ENCODE measurements at places on chromosomes 11 and 22.

DNA sequence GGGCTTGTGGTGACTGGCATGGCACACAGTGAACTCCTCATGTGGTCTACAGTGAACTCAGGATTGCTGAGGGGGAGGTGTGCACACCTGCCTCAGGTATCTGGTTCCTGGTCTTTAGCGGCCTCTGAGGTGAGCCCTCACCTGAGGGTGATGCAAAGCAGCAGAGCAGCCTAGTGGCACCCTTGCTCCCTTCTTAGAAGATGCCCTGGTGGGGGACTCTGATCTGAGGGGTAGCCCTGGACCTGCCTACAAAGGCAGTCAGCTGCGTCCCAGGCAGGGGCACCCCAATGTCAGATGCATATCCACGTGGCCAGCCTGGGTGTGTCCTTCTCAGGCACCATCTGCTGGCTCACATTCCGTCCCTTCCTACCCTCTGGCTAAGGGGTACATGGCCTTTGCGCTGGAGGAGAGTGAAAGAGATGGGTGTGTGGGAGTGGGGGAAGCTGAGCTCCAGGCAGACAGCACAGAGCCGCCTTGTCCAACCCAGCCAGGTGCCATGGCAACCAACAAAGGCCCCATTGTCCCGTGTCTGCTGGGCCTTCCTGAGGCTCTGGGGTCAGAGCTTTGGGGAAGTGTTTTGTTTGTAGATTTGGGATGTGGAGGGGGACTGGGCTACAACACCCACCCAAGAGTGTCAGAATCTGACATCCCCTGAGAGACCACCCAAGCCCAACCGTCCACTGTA lies 5.8 kb downstream of the PLEKHB1 start:
- no peak for DNase-seq

- no peak for DNase-seq
These were observed 796 bp upstream of the YIF1A start for GRCh38 chr11:66289548-66290329.

DNA sequence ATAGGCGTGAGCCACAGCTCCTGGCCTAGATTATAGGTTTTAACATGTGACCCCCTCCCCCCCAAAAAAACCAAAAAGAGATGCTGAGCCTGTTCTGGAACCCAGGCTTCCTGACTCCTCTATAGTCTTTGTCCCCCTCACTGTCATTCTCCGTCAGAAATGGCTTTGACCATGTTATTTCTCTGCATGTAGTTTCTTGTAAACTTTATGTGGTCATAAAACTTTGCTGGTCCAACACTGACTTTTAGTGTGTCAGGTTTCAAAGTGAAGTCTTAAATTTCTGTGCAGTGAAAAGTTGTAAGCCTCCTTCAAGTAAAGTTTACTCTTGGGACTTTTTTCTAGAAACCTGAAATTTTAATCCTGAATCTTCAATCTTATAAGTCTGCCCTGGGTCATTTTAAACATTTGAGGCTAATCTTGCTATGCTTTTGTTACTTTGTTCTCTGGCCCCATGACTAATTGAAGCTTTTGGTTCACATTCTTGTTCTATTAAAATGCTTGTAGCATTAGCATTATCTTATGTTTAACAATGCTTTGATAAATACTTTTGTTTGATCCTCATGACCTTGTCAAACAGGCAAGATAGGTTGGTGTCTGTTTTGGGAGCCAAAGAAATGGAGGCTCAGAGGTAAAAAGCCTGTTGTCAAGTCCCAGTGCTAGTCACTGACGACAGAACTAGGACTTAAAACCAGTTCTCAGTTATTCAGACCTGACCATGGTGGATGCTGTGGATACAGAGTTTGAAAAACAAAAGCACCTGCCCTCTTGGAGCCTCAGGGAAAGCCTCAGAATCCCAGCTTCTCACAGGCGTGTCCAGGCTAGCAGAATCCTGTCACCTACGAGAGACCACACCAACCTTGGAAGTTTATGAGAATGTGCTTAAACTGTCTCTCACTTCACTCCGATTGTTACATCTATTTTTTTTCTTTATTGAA lies 87.7 kb upstream of the HORMAD2 start:
- DNase-seq: no peak

- DNase-seq: no peak
These were observed 22.1 kb downstream of the STIM1 start for GRCh38 chr11:3877364-3878257.

DNA sequence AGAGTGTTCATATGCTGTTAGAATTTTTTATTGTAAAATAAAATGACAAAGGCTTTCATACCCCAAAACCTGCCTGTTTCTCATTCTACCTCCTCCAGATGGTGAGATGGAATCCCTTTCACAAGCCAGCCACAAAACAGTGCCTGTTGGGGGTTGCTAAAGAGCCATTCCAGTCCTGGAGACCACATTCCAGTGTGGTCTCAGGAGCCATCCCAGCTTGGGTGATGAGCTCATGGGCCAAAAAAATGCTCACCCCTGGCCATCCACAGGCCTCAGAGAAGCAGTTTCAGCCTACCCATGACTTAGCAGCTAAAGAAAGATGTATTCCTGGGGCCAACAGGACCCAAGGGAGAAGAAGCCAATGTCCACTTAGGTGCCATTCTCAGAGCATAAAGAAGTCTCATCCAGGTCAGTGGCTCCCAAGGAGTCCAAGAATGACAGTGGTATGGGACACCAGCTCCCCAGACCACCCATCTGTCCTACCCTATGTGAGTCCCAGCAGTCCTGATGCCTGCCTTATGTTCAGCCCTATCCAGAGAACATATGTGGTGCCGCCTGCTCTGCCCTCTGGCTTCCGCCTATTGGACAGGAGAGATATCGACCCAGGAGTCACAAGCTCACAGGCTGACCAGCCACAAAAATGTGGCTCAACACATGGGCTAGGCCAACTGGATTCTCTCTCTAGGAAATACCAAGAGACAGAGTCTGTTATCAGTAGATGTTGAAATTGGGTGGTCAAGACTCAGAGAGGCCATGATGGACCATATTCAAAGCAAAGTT lies 26.4 kb downstream of the C11orf91 start:
- no peak for DNase-seq

GRCh38 chr11:46133119-46133518 lies 11.9 kb upstream of the PHF21A start:
- DNase-seq: no peak

GRCh38 chr11:115769891-115770290 lies 265.7 kb upstream of the CADM1 start:
- DNase-seq: no peak

DNA sequence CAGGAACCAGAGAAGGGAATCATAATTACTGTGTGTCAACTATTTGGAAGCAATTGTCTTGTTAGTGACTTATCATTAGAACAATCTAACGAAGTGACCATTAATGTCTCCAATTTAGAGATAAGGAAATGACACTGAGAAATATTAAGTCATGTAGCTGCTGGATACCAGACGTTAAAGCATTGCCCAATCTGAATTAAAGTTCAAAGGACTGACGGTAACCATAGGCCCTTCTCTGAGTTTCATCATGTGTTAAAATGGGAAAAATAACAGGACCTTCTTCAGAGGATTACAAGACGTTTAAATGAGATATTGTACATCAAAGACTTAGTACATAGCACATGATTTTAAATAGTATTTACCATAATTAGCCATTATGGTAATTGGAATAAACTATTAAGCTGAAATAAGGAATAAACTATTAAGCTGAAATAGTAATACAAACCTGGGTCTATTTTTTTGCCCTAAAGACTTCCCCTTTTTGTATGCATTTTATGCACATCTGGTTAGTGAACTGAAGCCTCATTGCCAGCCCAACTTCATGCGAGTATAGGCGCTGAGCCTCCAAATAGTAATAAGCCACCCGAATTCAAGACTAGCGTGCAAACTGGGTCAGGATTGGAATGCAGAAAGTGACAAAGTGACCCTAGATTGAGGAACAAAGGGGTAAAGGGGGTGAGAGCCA lies 41.0 kb downstream of the GLYATL1 start:
- DNase-seq: no peak

DNA sequence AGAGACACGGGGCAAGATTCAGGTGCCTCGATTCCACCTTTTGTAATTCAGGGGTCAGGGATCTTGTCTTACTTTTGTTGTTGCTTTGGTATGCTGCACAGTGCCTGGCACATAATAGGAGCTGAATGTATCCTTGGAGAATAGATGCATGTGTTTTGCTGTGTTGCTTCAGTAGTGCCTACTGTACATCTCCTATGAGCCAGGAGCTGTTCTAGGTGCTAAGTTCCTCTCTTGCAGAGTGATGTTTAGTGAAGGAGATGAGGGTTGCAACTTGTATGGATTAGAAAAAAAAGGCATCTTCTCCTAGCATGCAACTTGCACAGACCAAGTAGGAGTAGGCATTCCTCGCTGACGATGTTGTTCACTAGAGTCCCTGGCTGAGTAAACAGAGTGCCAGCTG lies 555.4 kb downstream of the NTM start:
- no peak for DNase-seq

DNA sequence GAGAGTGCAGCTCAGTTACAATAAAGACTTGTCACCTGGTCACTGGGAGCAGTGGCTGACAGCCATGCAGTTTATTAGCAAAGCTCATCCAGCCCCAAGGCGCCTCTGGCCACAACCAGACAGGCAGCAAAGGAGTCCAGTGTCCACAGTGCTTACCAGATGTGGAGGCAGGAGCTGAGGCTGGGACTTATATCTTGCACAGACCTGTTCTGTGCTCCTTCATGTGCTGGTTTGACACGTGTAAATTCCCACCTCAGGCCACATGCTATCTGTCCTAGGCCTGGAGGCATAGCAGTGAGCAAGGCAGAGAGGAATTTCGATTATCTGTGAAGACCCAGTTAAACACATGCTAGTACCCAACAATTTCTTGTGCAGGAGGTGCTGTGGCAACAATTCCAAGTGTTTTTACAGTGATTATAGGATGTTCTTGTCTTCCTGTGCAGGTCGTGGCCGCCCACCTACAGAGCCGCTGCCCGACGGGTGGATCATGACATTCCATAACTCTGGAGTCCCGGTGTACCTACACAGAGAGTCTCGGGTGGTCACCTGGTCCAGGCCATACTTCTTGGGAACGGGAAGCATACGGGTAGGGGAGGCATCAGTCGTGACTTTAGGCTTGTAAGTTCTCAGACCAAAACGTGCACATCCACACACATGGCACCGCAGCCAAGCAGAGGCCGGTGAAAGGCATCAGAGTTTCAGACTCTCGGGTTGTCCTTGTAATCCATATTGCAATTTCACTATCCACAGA lies 9.4 kb downstream of the DGCR8 start:
- no peak for DNase-seq

GRCh38 chr11:115578275-115578674 lies 74.1 kb upstream of the CADM1 start:
- DNase-seq: no peak

DNA sequence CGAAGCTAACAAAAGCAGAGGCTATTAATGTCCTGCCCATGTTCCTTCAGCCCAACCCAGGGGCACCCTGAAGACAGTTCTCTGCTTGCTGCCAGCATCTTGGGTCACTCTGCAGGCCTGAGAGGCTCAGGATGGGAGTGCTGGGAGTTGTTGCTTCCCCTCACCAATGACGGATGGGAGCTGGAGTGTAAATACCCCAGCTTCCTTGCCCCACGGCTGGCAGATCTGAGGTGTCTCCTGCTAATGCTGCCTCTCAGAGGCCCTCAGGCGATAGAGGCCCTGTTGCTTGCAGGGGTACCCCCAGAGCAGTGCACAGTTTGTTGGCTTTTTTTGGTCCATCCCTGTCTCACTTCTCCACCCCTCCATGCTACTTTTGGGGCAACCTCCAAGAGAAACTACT lies 32.9 kb downstream of the IFT27 start:
- DNase-seq: no peak

DNA sequence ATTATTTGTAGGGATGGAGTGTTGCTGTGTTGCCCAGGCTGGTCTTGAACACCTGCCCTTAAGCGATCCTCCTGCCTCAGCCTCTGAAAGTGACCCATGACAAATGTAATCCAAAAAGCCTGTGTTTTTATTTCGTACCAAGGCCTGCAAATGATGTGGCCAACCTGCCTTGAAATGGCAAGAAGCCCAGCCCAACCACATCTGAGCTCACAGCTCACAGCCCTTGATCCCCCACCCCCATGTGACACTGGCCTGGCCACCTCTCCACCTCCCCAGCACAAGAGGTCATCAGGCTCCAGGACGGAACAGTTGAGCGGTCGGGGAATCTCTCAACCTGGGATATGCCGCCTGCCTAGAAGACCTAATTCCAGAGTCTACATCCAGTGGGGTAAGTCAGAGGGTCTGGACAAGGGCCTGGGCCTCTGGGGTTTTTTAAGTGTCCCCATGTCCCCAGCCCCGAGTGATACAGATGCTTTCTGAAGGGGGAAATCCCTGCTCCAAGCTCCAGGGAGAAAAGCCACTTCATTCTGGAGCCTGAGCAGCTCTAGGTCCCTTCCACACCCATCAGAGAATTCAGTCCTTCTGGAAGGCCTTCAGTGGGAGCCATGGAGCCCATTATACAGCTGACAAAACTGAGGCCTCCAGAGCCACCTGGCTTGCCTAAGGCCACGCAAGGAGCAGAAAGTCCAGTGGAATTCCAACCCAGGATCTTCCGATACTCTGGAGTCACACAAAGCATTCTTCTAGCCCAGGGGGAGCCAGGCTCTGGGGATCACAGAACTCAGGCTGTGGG lies 70.7 kb downstream of the MN1 start:
- no peak for DNase-seq

DNA sequence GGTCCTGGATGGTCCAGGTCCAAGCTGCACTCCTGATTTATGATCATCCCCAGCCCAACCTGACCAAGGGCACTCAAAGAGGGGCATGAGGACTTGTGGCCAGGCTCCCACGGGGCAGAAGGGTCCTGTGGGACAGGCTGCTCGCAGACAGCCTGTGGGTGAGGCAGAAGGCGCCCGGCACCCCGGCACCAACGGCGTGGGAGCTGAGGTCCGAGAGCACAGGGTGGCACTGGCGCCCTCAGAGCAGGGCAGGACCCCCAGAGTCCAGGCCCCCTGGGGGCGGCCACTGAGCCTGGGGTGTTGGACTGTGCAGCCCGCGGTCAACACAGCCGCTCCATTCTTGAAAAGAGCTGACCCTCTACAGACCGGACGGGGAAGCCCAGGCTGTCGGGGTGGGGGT lies 3.3 kb downstream of the IL17REL start:
- DNase-seq: no peak

GRCh38 chr11:31646216-31646615 lies 136.6 kb downstream of the ELP4 start:
- no peak for DNase-seq

GRCh38 chr11:102464859-102465500 lies 12.4 kb upstream of the TMEM123 start:
- no peak for DNase-seq

- no peak for DNase-seq
These were observed 38.5 kb upstream of the FJX1 start for GRCh38 chr11:35579557-35580396.

DNA sequence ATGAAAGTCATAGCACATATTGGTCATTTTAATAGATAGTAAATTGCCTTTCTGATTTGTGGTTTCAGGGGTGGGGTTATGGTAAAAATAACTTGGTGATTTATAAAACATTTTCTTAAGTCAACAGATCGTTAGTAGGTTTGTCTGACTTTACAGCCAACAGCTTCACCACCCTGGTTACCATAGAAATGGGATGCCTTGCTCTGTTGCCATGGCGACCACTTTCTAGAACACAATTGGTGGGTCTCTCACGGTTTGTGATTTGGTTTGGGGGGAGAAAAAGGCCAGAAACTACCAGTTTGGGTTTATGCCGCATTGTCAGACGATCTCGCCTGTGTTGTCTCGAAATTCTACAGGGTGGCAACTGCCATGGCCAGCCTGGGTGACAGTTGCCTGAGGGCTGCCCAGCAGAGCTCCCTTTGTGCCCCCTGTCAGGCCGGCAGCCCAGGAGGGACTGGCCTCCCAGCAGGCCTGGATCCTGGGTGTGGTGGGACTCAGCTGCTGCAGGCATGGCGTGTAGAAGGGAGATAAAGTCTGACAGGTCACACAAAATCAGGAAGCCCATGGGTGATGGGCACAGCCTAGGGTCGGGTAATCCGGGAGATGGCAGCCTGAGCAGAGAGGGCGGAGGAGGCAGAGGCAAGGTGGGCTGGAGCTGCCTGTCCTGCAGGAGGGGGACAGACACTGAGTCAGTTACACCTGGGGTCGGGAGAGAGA lies 30.9 kb downstream of the KCNC1 start:
- no peak for DNase-seq

Data from SHP77 treated with DMSO at 0.1 percent for 48 hours (cell line).